Stimulated activated CD4-positive, alpha-beta T cell treated with anti-CD3 and anti-CD28 coated beads, Interleukin-12 subunit alpha, Interleukin-12 subunit beta, amount 100 ng/mL, for 48 hours (primary cell): ENCODE measurements at places on chromosomes 6 and 20.

DNA sequence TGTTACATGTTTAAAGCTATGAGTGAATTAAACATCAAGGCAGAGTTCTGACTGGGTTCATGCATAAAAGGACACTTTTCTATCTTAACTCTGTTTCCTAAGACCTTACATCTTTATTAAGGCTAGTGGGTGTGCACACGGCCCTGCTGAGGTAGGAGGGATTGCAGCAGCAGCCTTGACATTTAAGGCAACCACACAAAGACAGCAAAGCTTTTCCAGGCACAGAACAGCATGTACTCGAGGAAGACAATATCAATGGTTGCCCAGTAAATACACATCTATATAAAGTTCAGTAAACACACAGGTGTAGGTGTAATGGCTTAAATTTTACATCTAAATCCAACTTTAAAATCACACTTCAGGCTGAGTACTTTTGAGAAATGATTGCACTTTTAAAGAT is 79.8 kb upstream of the LOC128125822 start:
- no peak for DNase-seq

DNA sequence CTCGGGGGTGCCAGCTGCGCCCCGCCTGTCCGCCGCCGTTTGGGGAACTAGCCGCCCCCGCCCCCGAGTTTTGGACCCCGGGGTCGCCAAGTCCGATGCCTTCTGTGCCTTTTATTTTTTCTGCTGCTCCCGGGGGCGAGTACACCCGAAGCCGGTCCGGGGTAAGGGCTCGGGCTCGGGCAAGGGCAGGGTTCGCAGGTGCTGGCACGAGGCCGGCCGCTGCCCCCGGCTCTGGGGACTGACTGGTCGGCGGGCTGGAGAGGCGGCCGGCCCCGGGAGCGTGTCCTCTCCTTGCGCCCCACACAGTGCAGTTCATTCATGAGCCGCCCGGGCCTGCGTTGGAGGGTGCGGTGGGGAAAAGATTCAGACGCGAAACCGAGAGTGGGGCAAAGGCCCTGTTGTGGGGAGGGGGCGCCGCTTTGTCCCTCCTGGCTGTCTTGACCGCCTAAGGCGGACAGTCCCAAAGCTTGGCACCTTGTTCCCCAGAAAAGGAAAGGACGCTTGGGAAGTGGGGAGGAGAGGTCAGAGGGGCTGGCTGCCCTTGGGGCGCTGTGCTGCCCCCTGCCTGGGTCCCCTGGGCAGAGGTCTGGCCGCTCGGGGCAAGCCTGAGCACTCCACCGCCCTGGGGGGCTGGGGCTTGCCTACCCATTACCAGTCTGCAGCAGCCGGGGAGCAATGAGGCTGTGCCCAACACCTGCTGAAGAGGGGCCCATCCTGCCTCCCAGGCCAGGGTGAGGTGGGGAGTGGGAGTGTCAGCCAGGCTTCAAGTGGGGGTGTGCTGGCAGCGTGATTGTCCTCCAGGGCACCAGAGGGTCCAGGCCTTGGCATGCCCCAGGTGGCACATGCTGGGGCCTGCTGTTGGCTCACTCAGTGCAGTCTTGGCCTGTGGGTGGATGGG is 915 bp downstream of the TMEM63B start:
- no peak for DNase-seq

DNA sequence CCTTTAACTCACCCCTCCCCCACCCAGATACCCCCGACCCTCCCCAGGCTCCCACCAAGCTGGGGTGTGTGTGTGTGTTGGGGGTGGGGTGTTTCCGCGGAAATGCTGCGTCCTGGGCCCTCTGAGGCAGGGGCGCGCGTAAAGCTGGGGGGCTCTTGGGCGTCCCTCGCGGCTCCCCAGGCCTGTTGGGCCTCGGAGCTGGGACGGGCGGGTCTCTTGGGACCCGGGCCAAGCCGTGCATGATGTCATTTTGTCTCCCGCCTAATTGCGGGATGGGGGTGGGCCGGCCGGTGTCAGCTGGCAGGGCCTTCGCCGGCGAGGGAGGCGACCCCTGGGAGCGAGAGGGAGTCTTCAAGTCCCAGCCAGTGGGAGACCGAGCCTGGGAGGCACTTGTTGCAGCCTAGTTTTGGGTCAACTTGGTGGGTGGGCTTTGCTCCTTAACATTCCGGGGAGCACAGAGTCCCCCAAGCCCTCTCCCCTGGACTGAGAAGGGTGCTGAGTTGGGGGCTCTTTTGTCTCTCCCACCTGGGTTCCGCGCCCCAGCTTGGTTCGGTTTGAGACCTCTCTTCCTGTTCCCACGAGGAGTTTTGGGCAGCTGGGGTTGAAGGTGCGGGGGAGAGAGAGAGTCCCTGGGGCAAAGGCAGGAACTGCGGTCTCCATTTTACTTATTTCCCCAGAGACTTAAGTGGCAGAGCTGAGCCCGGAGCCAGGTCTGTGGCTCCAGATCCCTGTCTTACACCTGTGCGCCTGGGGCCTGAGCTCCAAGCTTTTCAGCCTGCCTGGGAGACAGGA is 623 bp downstream of the MYBL2 start:
- no peak for DNase-seq

- DNase-seq: no peak
These were observed 4.1 kb downstream of the TCF21 start for GRCh38 chr6:133892813-133893691.

- DNase-seq: no peak
These were observed 2.3 kb upstream of the TTBK1 start for GRCh38 chr6:43240950-43241349.

DNA sequence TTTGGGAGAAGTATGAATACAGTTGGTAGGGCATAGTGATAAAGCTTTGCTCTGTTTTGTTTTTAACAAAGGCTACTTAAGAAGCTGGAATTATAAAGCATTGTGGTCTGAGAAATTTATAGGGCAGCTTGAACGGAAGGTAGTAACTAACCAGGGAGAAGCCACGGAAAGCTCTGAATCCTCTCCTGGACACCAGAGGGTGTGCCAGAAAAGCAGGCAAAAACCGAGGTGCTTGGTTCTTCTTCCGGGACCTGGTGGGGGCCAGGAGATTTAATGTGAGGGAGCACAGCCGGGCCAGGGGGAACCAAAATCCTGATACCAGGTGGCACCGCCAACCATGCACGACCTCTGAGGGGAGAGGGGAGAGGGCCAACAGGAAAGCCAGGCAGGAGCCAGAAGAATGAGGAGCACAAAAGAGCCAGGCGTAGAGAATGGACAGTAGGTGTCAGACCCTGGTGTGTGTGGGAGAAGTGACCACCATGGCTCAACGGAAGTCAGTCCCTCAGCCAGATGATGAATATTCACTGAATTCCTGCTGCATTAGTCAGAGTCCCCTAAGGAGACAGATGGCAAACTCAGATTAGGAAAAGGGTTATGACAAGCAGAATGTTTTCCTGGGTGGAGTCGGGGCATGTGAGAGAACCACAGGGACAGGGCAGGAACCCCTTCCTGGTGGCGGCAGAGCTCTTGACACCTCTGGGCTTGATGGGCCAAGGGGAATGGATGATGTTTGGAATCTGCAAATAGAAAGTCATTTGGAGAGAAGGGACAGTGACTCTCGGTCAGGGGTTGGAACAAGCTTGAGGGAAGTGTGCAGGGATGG is 262.3 kb downstream of the ZNF217 start:
- DNase-seq: no peak

DNA sequence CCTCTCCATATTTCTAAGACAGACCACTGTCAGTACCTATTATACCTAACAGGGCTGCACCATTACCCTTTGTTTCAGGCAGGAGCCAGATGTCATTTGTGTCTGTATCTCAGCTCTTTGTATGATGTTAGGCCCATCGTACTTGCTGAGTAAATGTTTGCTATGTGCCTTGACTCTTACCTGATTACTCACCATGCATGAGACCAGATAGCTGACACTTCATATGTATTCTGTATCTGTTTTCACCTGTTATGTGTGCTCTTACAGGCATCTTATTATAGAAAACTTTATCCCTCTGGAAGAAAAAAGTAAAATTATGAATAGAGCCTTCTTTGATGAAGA is 31.7 kb upstream of the ASXL1 start:
- no peak for DNase-seq

GRCh38 chr20:62463651-62464424 is 12.0 kb downstream of the GATA5 start:
- DNase-seq: no peak

- DNase-seq: no peak
These were observed 33.7 kb upstream of the GPR6 start for GRCh38 chr6:109944448-109944847.

DNA sequence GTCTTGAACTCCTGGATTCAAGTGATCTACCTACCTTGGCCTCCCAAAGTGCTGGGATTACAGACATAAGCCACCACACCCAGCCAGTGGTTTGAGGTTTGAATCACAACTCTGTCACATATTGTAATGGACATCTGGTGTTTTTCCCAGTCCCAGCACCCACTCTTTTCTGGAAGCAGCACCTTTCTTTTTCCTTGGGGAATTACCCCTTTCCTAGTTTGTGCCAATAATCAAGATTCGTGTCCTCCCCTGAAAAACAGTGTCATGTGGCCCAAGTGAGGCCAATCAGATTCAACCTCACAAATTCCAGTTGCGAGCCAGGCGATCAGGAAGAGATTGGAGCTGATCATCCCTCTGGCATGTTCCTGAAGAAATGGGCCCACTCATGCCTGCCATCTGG is 71.7 kb upstream of the SGK1 start:
- no peak for DNase-seq

DNA sequence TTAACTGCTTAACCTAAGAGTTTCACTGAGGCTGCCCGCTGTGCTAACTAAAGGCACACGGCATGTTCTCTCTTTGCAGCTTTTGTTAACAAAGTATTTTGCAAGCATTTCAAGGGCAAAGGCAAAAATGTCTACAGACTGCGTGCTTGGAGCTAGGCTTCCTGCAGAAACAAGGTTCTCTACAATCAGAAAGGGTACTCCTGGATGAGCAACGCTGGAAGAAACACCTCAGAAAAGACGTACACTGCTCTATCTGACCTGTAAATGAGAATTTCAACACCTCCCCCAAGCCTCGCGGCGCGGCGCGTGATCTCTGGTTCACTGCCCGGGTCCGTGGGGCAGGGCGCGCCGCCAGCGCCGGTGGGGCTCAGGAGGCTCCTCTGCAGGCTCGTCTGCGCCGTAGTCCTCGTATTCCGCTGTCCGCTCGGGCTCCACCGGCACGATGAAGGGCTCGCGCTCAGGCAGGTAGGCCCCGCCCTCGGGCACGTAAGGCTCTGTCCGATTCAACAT is 120.9 kb downstream of the COL12A1 start:
- DNase-seq: no peak
